T follicular helper cell (primary cell): ENCODE measurements at places on chromosomes 6 and 20.

DNA sequence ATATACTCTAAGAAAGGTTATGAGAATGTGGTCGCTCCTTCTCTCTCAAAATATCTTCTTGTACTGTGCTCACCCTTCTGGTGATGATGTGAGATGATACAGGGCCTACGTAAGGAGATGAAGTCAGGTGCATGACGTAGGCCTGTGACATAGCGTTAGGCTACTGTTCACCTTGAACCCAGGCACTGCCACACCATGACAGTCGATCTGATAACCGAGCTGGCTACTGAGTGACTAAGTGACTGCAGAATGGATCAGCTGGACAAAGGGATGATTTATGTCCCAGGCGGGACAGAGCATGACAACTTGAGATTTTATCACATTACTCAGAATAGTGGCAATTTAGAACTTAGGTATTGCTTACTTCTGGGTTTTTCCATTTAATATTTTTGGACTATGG is 11.2 kb downstream of the SLC24A3 start:
- DNase-seq = no peak

DNA sequence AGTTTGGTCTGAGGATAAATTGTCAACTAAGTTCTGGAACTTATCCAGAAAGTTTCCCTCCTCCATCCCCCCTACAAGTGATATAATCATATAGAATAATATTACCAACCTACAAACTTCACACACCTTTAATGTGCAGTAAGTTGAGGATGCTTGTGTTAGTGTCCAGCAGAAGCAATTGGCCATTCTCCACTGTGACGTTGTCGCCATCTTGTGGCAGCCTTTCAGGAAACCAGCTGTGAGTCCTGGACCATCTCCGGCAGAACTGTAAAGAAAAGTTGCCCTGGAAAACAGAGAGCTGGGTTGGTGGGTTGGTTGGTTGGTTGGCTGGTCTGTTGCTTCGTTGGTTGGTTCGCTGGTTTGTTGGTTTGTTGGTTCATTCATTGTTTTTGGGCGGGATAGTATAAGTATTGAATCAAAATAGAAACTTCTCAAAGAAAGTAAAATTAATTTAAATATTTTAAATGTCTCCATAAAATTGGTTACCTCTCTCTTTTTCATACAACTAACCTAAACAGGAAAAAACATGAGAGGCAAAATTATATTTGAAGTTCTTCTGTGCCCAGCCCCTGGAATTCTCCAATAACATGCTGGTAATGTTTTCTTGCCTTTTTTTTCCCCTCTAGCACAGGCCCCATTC is 127.5 kb downstream of the PKHD1 start:
- DNase-seq = no peak

DNA sequence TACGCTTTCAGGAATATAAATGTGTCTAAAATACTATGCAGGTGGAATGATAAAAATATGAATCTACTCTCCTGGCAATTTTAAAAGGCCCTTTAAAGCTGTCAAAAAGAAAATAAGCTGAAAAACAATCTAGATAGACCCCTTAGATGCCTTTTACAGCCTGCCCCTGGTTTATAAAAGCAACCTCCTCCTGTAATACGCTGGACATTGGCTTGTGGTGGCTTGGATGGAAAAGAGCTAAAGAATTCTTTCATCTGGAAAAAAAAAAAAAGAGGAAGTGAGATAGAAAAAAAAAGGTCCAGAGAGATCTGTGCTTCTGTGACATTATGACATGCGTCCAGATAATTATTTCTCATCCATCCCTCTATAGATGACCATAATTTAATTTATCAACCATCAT is 115.9 kb upstream of the NRSN1 start:
- DNase-seq = no peak

GRCh38 chr20:50855498-50856474 is 60.9 kb downstream of the BCAS4 start:
- DNase-seq = no peak

- DNase-seq = no peak
Measured at GRCh38 chr20:45934046-45934585, 367 bp upstream of the PCIF1 start.

DNA sequence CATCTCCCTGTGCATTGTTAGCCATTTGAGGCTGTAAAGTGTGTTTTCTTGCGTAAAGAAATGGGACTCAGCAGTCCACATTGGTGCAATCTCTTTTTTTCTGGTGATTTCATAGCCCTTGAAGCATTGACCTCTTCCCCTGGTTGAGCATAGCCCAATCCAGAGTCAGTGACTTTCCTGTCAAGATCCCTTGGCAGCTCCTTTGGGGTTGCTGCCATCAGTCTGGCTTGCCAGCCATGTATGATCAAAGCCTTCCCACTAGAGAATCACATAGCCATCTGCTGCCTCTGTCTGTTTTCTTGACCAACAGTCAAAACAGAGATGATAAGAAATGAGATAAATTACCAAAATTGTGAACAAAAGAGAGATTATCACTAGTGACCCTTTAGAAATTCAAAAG is 19.6 kb downstream of the HLA-A start:
- DNase-seq = no peak

DNA sequence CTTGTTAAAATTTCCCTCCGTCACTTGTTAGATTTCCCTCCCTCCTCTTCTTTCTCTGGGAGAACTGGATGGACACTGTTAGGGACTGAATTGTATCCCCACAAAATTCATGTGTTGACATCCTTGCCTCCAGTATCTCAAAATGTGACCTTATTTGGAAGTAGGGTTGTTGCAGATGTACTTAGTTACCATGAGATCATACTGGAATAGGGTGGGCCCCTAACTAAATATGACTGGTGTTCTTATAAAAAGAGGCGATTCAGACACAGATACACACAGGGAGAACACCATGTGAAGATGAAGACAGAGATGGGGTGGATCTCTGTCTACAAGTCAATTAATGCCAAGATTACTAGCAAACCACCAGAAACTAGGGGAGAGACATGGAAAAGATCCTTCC is 139.5 kb downstream of the ALDH8A1 start:
- no peak for DNase-seq

GRCh38 chr6:29561606-29562181 is 2.2 kb upstream of the UBD start:
- no peak for DNase-seq

GRCh38 chr20:40279390-40279789 is 409.6 kb downstream of the MAFB start:
- DNase-seq = no peak

GRCh38 chr6:135088818-135089809 is 34.5 kb upstream of the HBS1L start:
- no peak for DNase-seq

- no peak for DNase-seq
Measured at GRCh38 chr6:160007145-160007544, 38.3 kb downstream of the IGF2R start.

- DNase-seq = no peak
Measured at GRCh38 chr6:5636210-5637030, 370.3 kb downstream of the NRN1 start.
